ENCODE measurements at places on chromosomes 12 and 14.

GRCh38 chr12:6784761-6785160, 4.6 kb upstream of the CD4 start:
- DNase-seq, result no peak

DNA sequence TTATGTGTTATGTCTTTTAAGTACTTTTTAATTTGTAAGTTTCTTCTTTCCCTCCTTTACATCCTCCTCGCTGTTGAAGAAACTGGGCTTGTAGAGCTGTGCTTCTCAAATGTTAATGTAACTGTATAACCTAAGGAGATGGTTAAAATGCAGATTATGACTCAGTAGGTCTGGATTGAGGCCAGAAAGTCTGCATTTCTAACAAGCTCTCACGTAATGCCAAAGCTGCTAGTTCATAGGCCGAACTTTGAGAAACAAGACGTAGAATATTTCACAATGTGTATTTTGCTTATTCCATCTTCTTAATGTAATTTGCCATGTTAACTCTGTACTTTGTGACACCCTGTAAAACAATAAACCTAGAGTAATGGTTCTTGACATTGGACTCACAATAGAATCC, 193.3 kb upstream of the SYT1 start:
- DNase-seq, result no peak

GRCh38 chr14:55699131-55700057, 119.4 kb downstream of the KTN1 start:
- DNase-seq, result no peak

GRCh38 chr14:101033446-101034165, 130.1 kb upstream of the RTL1 start:
- no peak for DNase-seq

DNA sequence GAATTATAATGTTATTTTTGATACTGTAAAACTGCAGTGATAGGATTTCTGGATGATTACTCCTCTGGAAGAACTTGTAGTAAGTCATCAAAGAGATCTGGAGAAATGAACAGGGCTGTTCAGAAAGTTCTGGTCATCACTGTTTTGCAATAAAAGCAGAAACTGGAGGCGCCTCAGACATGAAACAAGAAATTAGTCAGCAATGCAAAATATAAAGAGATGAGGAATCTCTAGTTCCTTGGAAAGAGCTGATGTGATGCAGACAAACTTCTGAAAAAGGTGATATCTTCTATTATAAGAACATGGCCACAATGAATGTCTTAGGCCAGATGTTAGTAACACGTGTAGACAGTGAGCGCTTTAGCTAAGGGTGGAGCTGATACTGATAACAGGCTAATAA, 9.5 kb downstream of the ACIN1 start:
- no peak for DNase-seq

- DNase-seq, result no peak
These were observed 82.3 kb downstream of the PLEKHG3 start for GRCh38 chr14:64786296-64787149.

- DNase-seq, result no peak
These were observed 80.4 kb downstream of the TTC8 start for GRCh38 chr14:88904864-88905263.

DNA sequence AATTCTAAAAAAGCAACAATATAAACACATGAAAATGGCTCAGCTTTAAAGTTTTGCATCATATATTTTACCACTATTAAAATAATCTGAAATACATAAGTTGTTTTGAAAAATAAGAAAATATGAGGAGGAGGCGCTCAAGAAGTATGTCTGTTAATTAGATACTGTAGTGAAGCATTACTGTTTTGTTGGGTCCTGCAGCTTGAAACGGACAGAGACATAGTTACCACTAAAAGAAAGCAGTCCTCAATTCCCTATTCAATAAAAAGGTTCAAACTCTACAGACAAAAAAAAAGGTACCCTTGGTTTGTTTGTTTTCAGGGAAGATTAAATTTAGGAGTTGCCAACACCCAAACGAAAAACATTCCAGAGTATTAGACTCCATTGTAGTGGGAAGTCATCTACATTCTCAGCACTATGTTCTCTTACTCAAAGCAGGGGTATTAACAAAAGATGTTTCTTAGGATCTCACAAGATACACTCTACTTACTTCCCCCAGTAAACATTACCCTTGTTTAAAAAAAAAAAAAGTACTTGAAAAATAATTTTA, 3.0 kb downstream of the PAWR start:
- DNase-seq, result no peak

DNA sequence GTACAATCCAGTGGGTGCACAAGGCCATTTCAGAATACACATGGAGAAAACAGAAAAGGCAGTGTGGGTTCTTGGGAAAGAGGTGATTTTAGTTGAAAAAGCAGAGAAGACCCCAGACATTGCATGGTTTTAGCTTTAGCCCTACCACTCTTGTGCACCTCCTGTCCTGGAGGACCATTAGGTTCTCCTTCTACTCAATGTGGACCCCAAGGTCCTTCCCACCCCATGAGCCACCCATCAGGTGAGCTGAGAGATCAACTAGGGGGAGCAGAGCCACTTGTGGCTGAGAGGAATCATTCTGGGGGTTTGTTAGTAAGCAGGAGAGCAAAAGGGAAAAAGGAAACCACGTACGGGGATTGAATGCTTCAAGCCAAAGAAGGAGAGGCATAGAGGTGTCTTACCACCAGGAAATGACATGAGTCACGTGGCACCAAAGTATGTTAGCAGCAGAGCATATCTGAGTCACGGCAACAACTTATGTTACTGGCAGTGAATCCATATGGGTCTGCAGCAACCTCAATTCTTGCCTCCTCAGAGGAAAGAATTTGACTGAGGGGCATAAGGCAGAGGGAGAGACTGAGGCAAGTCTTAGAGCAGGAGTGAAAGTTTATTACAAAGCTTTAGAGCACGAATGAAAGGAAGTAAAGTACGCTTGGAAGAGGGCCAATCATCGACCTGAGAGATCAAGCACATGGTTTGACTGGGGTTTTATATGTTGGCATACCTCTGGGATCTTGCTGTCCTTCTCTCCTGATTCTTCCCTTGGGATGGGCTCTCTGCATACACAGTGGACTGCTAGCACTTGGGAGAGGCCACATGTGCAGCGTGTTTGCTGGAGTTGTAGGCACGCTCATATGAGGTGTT, 73.9 kb downstream of the HSD17B6 start:
- no peak for DNase-seq

- DNase-seq, result no peak
These were observed 409.9 kb upstream of the PDE3A start for GRCh38 chr12:19958389-19958788.

- no peak for DNase-seq
These were observed 52.5 kb downstream of the ATP23 start for GRCh38 chr12:57993834-57994233.

DNA sequence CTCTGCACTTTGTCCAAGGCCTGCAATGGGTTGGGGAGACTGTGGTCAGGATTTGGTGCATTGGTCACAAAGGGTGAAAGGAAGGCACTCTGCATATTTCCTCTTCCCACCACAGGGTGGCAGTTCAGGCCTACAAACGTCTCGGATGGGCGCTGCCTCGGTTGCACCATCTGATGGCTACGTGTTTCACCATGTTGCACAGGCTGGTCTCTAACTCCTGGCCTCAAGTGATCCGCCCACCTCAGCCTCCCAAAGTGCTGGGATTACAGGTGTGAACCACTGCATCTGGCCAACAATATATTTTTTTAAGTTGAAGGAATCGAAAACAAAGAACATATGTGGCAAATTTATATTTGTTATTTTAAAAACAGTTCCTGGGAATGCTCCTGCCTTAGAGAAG, 35.1 kb downstream of the TMBIM6 start:
- DNase-seq, result no peak

GRCh38 chr14:94961386-94962165, 191.7 kb upstream of the GSC start:
- peak; percentile 45 for DNase-seq

DNA sequence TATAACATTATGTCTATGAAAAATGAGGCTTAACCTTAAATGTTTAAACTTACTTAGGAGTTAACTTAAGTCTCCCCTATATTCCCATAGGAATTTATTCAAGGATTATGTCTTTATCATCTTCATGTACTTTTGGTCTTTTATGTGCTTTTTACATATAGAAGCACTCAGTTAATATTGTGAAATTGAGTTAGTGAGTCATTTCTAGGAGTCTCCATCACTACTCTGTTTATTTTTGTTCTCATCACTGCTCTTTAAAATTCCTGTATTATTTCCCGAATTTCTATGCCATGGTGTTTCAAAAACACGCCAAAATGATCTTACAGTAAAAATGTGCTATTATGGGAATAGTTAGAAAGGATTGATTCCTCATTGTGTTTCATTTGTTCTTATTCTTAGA, 31.6 kb downstream of the TBC1D15 start:
- no peak for DNase-seq

DNA sequence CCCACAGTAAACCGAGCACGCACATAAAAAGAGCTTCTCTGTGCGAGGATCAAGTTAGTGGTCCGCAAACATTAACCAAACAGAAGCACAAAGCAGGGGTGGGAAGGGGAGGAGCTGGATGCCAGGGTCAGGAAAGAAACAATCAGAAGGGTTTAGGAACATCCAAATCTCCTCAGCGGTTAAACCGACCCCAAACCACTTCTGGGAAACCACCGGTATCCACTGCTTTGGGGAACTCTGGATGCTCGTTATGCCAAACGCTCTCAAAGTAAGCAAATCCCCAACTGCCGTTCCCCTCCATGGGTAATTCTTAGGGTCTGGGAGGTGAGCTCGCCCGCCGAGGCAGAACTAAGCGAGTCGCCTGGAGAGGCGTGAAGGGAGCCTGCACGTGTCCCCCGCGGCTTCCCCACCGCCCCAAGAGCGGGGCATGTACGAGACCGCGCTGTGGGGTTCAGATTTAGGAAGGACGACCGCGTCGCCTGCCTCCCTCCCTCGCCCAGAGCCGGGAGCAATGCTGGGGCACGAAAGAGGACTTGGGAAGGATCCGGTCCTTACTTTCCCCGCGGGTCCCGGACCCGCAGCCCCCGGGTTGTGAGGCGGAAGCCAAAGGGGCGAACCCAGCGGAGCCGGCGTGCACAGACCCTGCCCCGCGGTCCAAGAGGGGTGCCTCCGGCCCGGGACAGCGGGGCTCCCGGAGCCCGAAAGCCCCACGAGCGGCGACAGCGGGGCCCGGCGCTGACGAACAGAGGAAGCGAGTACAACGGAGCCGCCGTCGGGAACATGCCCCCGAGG, 711 bp downstream of the SBNO1 start:
- no peak for DNase-seq

GRCh38 chr14:102063109-102063807, 23.6 kb downstream of the HSP90AA1 start:
- no peak for DNase-seq

DNA sequence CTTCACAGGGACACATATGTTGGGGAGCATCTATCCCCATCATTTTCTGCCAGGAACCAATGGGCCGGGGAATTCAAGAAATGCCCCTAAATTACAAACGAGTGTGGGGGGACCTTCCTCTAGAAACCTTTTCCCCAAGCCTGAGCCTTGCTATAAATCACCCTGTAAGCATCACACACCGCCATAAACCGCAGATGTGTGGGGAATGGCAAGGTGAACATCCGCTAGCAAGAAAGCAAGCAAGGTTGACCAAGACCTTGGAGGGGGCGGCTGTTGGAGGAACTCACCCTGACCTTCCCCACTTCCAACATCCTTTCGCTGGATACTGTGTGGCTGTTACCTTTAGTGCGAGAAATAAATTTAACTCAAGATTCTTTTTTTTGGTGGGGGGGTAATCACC, 693.3 kb upstream of the TBX3 start:
- DNase-seq, result no peak

GRCh38 chr14:86086962-86087361, 557.0 kb downstream of the FLRT2 start:
- no peak for DNase-seq

DNA sequence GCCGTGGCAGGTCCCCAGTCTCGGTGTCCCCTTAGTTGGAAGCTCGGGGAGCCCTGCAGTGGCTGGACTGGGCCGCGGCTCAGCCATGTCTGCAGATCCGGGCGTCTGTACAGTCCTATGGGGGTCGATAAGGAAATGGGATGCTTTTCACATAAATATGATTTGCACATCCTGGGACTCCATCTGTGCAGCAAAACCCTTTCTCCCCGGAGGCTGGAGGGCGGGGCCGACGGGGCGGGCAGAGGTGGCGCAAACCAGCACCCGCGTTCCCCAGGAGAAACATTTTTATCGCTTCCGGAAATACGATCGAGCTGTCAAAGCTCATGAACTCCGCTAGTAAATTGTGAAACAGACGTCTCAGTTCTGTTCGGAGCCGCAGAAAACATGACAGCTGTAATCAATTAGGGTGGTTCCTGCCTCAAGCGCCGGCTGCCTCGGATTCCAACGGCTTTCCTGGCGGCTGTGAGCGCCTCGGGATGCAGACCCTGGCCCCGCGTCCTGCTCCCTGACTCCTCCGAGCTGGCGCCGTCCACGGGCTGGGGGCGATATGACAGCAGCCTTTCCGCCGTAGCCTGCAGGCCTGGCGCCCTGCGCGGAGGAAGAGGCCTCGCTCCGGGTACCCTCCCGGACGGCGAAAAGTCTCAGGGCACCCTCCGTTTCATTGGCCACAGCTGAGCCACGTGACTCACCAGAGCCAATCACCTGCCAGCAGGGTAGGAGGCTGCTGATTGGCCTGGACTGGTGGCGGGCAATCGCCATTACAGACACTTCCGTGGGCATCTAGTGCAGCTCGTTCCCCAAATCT, 23.0 kb downstream of the DIO3 start:
- no peak for DNase-seq

DNA sequence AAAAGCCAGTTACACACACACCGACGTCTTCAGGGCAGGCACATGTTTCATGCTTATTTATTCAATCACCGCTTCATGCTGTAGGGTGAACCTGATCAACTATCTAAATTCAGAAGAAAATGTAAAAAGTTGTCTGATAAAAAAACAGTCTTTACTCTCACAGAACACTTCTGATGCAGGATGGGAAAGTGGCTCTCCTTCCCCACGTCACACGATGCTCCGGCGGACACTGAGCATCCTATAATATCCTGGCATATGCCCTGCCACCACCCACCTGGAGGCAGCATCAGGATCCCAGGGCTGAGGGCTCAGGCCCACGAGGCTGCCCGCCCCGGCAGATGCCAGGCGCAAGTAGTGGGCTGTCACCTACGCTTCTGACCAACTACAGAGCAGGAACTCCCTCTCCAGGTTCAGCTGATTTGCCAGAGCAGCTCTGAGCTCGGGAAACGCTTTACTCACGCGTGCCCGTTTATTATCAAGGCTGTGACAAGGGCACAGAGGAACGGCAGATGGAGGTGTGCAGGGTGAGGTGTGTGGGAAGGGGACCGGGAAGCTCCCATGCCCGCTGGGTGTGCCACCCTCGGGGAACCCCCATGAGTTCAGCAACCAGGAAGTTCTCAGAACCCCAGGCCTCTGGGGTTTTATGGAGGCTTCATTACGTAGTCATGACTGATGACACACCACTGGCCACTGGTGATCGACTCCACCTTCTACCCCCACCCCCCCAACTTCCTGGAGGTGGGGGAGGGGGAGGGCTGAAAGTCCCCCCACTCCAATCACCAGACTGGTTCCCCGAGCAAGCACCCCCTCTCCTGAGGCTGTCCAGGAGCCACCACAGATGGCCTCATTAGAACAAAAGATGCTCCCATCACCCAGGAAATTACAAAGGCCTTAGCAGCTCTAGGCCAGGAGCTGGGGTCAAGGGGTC, 32.1 kb downstream of the SLC15A4 start:
- DNase-seq, result no peak

GRCh38 chr14:22052795-22053194, 379.2 kb upstream of the OR4E1 start:
- no peak for DNase-seq

- no peak for DNase-seq
These were observed 55.7 kb downstream of the METTL25 start for GRCh38 chr12:82414044-82414443.
